ENCODE measurements at places on chromosomes 1 and 21.

DNA sequence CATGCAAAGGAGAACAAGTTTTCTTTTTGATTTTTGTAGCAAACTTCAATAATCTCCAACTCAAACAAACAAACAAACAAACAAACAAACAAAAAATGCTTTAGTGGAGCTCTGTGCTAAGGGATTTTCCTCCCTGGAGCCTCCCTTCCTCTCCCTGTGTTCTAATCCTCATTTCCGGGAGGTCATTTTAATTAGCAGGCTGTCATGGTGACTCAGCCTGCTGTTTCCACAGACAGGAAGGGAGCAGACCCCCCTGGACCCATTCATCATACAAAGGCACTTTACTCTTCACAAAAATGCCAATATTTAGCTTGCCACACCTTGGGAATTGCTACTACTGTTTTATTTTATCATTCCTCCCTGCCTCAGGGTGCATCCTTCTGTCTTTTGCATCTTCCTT lies 61.0 kb upstream of the SPATA6 start:
- no peak for DNase-seq

- DNase-seq: no peak
Observed at GRCh38 chr1:178643349-178643748, 81.7 kb upstream of the RALGPS2 start.

- no peak for DNase-seq
Observed at GRCh38 chr1:200974711-200975110, 48.8 kb downstream of the KIF21B start.

DNA sequence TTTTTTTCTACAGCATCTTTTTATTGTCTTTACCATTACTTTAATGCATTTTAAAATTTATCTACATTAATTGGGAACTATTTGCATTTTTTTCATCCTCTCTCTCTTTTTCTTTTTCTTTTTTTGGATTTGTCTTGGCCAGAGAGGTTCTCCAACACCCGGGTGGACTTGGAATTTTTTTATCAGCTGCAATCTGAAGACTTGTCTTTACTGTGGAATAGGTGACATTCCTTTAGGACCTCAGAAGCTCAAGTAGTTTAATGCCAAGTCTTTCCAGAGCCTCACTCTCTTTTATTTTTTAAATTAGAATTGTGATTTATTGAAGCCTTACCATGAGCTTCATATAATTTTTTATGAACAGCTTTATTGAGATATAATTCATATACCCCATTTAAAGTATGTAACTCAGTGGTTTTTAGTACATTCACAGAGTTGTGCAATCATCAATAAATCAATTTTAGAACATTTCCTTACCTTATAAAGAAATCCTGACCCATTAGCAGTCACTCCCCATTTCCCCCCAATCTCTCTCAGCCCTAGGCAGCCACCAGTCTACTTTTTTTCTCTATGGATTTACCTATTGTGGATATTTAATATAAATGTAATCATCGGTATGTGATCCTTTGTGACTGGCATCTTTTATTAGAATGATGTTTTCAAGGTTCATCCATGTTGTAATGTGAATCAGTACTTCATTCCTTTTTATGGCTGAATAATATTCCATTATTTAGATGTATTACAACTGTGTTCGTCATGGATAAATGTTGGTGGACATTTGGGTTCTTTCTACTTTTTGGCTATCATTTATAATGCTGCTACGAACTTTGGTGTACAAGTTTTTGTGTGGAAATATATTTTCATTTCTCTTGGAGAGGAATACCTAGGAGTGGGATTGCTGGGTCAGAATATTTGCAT lies 6.2 kb downstream of the TUFT1 start:
- no peak for DNase-seq

- DNase-seq: no peak
Observed at GRCh38 chr1:184113251-184113650, 61.7 kb downstream of the TSEN15 start.

GRCh38 chr1:171738911-171739310 lies 3.0 kb downstream of the VAMP4 start:
- no peak for DNase-seq

DNA sequence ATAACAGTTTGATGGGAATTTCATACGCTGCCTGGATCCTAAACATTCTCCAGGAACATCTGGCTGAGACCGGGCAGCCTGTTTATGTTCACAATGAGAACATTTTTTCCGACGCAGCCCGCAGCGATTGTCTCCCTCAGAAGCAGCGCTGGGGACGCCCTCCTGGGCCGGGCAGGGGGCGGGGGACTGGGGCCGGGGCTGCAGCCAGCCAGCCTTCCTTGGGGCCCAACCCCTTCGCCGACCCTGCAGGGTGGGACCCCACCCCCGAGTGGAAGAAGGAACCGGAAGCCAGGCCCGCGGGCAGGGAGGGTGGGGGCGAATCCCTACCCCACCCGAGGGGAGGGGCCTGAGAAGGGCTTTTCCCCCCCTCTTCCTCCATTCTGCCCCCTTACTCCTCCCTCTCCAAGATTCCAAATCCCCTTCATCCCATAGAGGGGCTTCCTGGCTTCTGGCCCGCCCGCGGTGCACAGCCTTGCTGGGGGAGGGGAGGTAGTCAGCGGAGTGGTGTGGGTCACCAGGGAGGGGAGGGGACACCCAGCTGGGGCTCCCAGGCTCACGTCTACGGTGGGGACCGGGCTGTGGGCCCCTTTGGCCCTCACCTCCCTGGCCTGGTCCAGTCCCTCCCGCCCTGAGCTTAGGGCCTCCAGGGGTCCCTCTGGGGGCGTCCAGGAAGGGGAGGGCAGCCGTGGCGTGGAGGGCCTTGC lies 60.6 kb downstream of the WNT9A start:
- no peak for DNase-seq
